Activated CD8-positive, alpha-beta memory T cell treated with anti-CD3 and anti-CD28 coated beads for 48 hours (primary cell): ENCODE measurements at places on chromosomes 2 and 18.

DNA sequence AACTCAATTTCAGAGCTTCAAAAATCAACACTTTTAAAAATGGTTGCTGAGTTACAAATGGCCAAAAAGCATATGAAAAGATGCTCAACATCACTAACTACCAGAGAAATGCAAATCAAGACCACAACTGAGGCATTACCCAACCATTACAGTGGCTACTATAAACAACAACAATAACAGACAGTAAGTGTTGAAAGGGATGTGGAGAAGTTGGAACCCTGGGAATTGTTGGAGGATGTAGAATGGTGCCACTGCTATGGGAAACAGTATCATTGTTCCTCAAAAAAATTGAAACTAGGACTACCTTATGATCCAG is 173.3 kb upstream of the SPRED2 start:
- DNase-seq: no peak

- DNase-seq: no peak
Observed at GRCh38 chr2:29586919-29587318, 334.5 kb downstream of the ALK start.

- DNase-seq: no peak
Observed at GRCh38 chr2:85709401-85709811, 15.2 kb downstream of the GNLY start.

DNA sequence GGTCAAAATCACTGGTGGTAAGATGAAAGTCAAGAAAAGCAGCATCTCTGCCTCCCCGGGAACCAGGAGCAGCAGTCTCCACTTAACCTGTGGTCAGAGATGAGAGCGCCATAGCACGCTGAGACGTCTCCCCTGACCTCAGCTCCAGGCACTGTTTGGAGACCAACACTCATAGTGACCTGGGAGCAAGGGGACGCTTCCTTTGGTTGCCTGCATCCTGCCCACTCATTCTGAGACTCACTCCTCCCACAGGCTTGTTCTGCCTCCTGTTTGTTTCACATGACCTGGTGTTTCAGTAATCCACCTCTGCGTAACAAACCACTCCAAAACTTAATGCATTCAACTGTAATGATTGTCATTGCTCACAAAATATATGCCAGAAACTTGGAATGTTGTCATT is 139.3 kb downstream of the ACOXL start:
- DNase-seq: no peak

- DNase-seq: no peak
Observed at GRCh38 chr2:121018136-121019061, 266.6 kb downstream of the TFCP2L1 start.

DNA sequence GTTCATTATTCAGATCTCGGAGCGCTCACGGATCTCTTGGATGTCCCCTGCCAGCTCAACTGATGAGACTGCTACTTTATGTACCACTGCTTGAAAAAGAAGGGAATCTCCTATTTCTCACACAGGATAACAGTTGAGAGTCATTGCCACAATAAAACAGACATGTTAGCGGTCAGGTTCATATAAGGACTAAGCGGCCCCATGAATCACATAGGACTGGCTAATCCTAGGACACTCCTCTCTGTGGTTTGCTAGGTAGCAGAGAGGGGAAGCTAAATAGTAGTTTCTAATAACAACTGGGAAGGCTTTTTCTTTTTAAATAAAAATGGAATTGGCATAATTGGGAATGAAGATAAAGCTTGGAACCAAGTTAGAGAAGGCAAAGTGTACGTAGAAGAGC is 15.9 kb upstream of the TGFA start:
- DNase-seq: no peak

DNA sequence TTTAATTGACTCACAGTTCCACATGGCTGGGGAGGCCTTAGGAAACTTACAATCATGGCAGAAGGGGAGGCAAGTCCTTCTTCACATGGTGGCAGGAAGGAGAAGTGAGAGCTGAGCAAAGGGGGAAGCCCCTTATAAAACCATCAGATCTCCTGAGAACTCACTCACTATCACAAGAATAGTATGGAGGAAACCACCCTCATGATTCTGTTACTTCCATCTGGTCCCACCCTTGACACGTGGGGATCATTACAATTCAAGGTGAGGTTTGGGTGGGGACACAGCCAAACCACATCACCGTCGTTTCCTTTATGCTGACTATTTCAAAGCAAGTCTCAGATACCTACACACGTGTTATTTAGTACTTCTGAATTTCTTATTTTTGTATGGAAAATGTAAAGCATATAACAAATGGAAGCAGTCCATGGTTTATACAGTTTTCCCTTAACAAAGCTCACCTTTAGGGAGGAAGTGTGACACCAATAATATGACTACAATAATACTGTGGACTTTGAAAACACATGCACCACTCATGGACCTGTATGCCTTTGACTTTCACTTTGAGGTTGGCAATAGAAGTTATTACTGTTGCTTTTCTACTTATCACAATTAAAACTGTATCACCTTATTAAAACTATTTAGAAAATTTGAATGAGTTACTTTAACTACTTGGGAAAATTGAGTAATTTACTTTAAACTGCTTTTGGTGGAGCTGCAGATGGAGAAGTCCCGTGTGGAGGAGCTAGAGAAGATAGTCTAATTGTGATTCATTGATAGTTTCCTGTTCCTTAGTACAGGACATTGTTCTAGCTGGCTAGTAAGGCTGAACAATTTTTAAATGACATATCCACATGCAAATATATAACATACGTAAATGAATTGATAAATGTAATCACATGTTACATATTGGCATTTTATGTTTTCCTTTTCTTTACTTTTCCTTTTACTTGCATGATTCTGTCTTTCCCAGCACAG is 37.3 kb downstream of the MTCL1 start:
- DNase-seq: no peak

DNA sequence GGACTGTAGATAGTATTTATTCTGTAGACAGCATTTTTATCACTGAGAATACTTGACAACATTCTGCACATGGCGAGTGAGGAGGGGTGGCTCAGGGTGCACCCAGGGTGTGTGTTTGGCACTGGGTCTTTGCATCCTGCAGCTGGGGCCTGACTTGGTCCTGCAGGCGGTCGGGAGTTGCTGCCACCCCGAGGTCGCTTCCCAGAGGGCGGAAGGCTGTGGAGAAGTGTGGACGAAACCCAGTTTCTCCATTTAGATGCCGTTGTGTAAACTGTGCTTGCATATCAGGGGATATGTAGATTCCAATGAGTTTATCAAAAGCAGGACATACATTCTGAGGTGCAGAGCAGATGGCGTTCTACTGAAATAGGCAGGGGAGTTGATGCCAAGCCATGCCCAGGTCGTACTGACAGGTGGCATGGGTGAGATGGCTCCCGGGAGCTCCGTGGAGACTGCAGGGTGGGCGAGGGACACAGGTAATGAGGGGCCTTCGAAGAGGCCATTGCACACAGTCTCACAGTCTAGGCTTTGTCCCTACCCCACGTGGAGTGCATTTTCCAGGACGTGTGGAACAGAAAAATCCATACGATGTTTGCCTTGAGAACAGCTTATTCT is 74.5 kb downstream of the RTP5 start:
- DNase-seq: no peak

DNA sequence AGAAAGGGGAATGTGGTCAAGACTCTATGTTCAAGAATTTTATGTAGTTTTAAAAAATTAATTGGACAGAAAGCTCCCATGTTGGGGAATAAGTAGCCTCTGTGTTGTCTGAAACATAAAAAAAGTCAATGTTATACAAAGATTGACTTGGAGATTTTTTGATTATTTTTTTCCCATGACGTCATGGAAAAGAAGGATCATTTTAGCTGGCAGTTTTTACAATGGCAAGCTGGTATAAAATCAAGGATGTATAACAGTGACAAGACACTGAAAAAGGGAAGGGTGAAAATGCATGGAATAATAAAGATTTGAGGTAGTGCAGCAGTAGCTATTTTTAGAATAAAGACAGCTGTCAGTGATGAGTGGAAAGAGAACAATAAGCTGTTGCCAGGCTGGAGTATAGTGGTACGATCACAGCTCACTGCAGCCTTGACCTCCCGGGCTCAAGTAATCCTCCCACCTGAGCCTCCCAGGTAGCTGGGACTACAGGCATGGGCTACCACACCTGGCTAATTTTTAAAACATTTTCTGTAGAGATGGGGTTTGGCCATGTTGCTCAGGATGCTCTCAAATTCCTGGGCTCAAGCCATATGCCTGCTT is 9.2 kb downstream of the SLC39A10 start:
- DNase-seq: no peak

GRCh38 chr18:67145586-67146292 is 370.8 kb downstream of the DSEL start:
- no peak for DNase-seq

DNA sequence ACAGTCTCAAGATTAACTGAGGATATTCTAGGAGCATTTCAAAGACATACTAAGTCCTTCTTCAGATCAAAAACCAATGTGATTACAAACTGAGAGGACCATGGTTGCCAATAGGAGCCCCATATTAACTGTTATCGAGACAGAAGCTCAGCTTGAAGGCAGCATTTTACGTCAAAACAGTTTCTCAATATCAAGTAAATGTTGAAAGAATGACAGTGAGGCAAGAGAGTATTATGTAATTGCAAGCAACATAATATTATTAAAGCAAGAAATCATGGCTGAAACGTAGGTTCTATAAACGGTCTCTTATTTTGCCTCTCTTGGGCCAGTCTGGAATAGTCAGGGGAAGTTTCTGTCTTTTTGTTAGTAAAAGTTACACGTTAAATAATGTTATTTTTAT is 22.9 kb downstream of the RIT2 start:
- DNase-seq: no peak

DNA sequence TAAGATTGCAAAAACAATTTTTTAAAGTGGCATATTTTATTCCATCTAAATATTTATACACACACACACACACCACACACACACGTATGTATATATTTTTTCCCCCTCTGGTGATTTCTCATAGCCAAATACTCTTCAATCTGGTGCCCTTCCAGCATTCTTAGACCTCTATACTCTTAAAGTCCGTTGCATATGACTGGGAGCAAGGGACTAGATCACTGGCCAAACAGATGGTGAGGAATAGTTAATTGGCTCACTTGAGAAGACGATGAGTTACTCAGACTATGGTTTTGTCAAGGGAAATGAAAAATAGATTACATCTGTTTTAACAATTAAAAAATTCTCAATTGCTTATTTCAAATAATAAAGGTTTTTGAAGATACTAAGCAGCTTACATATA is 512.5 kb upstream of the LRRTM4 start:
- no peak for DNase-seq

DNA sequence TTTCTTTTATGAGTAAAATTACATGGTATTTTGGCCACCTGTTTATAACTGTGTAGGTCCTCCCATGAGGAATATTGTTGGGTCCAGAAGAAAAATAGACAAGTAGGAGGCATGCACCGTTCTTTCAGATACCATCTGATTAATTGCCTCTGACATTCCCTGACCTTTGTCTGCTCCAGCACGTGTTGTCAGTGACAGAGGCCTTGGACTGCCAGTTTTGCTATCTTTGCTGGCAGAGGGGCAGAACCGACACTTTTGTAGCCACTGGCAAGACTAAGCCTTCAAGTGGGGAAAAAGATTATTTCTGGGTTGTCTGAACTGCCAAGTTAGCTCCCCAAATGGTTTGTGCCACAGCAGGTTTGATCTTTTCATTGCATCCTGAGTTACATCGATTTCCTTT is 276.9 kb downstream of the CAMKMT start:
- DNase-seq: no peak

DNA sequence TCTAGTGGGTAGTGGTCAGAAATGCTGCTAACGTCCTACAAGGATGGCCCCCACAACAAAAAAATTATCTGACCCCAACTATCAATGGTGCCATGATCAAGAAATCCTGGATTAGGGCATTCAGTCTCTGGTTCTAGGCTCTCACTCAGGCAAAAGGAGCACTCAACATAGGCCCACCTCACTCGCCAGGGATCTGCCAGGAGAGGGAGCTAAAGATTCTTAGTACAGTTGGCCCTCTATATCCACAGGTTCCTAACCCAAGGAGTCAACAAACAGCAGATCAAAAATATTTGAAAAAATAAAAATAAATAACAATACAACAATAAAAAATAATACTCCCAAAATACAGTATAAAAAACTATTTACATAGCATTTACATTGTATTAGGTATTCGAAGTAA is 10.0 kb downstream of the SLC4A5 start:
- DNase-seq: no peak

GRCh38 chr18:40360558-40360957 is 1594.5 kb upstream of the PIK3C3 start:
- DNase-seq: no peak

GRCh38 chr18:24933345-24933744 is 418.6 kb downstream of the ZNF521 start:
- no peak for DNase-seq

DNA sequence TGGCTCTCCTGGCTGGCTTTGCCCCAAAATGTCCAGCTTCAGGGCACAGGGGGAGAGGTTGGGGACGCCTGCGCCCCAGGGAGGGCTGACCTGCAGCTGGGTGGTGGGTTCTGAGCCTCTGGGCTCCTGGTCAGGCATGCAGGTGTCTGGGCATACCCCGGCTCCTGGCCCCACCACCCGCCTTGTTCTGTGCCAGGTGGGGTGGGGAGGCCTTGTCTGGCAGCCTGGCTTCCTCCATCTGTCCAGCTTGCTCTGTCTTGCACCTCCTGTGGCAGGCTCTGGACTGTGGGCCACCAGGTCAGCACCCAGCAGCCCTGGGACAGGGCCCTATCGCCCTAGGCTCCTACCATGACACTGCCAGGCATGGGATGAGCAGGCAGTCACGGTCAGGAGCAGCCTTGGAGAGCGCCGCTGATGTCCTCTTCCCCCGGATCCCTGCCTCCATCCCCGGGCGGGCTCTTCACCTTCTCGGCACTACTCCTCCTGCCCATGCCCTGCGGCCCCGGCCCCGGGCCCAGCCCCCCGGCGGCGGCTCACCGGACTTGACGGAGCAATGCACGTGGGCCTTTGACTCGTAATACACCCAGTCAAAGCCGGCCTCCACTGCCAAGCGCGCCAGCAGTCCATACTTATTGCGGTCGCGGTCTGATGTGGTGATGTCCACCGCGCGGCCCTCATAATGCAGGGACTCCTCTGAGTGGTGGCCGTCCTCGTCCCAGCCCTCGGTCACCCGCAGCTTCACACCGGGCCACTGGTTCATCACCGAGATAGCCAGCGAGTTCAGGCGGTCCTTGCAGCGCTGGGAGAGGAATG is 3.6 kb downstream of the IHH start:
- DNase-seq: no peak

- DNase-seq: no peak
Observed at GRCh38 chr2:166895243-166895642, 7.0 kb downstream of the XIRP2 start.

GRCh38 chr2:204643326-204643725 is 98.1 kb downstream of the PARD3B start:
- DNase-seq: no peak

GRCh38 chr2:65604246-65604645 is 171.8 kb upstream of the SPRED2 start:
- no peak for DNase-seq

GRCh38 chr2:15303874-15304273 is 257.3 kb downstream of the NBAS start:
- DNase-seq: no peak

GRCh38 chr2:61478086-61478485 is 7.2 kb upstream of the USP34 start:
- no peak for DNase-seq
